ENCODE measurements at places on chromosomes 11 and 22.

GRCh38 chr11:33015621-33016551, at the start of gene DEPDC7:
Gene DEPDC7 (plus strand): TSS chr11:33015878. CDS start chr11:33015956, 78 bp downstream.
- DNase-seq: peak; percentile 89

DNA sequence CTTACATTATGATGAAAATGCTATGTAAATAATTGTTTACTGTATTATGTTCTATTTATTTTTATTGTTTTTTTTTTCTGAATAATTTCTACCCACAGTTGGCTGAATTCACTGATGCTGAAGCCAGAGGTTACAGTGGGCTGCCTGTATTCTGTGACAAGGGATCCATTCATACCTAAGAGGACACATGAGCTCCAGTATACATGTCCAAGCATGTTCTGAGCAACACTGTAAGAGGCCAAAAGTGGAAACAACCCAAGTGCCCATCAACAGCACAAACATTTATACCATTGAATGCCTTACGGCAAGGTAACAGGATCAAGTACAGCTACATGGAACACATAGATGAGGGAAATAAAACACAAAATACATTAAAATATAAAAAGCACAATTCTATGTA, 1.4 kb upstream of the SRSF8 start:
- DNase-seq: no peak

- DNase-seq: no peak
Measured at GRCh38 chr11:78415338-78415737, 2.3 kb downstream of the GAB2 start.

GRCh38 chr11:72975778-72976521, 161.7 kb downstream of the ATG16L2 start:
- DNase-seq: no peak

- DNase-seq: no peak
Measured at GRCh38 chr22:35864545-35865165, 147.0 kb downstream of the APOL5 start.

GRCh38 chr22:32926600-32926999, 125.1 kb downstream of the TIMP3 start:
- DNase-seq: no peak

DNA sequence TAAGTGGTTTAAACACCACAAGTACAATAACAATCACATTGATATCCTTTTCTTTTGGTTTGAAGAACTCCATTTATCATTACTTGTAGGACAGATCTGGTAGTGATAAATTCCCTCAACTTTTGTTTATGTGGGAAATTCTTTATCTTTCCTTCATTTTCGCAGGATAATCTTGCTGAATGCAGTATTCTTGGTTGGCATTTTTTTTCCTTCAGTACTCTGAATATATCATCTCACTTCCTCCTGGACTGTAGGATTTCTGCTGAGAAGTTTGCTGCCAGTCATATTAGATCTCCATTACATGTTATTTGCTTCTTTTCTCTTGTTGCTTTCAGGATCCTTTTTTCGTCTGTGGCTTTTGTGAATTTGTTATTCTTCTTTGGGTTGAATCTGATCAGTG, 179.0 kb upstream of the PLET1 start:
- no peak for DNase-seq

DNA sequence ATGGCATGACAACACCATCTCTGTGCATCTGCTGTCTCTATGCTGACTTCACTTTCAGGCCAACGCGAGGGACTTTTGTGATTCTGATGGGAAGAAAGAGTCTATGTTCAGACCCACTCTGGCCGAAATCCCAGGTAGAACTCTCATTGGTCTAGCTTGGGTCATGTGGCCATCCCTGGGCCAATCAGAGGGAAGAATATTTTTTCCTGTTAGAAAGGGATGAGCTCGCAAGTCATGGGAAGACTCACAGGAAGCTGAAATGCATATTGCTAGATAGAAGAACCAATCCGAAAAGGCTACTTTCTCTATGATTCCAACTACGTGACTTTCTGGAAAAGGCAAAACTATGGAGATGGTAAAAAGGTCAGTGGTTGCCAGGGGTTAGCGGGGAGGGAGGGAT, 56.0 kb upstream of the LINC01488 start:
- no peak for DNase-seq

GRCh38 chr11:88303037-88303436, 34.5 kb downstream of the CTSC start:
- DNase-seq: no peak

DNA sequence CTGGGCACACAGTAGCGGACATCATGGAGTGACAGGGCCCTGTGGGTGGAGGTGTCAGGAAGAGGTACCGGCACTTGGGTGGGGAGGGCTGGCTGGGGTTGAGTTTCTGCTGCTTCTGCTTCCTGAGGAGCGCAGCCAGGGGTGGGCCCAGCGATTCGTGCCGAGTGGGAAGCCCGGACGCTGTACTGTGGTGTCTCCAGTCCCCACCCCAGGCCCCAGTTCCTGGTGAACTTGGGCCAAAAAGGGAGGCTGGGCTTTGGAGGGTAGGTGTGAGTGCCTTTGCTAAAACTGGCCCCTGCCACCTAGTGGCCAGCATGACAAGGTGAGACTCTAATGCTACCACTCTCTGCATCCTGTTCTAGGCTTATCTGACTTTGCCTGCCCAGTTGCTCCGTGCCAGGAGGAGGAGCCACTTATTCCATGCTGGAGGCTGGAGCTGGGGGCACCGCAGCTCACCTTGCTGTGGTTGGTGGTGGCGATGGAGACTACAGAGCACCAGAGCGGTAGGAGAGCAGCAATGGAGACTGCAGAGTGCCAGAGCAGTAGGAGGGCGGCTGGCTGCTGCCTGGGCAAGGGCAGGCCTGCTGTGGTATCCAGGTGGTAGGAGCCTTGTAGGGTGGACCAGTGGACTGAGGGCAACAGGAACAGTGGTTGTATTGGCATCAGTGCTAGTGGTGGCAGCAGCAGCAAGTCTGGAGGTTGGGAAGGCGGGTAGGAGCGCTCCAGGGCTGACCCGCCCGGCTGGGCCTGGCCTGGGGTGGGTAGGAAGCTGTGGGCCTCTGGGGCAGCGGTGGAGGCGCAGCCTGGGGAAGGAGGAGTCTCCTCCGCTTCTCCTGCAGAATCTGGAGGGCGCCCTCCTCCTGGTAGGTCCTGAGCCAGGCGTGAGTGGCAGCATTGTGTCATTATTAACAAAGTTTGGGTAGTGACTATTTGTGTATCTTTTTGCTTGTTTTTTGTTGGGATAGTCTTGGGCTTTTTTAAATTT, 2.2 kb upstream of the RFPL2 start:
- peak; percentile 36 for DNase-seq

DNA sequence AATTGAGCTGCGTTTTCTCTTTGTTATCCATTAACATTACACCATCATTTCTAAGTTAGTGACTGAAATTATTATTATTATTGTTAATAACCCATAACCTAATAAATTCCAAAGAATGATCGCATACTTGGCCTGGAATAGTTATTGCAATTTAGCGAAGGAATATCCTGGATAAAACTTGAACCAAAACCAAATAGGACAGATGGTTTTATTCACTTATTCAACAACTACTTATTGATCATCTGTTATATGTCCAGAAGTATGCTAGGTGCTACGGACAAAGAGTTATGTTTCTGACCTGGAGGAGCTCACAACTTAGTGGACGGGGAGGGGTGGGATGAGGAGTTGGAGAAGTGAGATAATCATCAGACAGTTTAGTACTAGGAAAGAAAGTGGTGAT, 44.8 kb upstream of the ARHGAP20 start:
- no peak for DNase-seq

- DNase-seq: no peak
Measured at GRCh38 chr11:384511-384910, 9.5 kb upstream of the PKP3 start.

- DNase-seq: no peak
Measured at GRCh38 chr22:23555118-23555517, 25.0 kb downstream of the IGLL1 start.

GRCh38 chr22:46776876-46777608, 14.6 kb downstream of the TBC1D22A start:
- DNase-seq: no peak

DNA sequence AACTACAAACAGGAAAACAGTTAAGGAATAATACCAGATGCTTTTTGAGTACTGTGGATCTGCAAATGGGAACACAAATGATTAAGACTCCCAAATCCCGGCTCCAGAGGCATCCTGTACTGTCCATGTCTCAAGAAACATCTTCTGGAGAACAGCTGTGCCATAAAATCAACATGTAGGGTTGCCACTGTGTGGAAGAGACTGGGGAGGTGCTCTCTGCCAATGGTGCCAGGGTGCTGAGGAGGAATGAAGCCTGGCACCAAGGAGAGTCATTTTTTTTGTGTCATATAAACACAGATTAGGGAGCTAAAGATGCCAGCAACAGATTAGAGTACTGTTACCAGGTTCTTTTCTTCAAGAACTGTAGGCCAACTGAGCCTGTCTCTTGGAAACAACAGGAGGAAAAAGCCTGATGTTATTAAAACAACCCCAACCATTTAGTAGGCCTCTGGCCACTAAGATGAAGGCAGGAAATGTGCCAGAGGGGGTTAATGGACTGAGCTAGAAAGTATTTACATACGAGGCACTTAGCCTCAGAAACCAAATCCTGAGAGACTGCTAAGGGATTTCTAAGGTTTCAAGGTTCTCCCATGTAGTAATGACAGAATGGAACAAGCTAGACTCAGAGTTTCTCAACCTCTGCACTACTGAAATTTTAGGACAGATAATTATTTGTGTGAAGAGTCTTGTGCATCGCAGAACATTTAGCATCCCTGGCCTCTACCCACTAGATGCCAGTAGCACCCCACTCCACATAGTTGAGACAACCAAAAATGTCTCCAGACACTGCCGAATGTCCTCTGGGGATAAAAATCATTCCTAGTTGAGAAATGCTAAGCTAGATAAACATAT, 54.6 kb upstream of the CHRM4 start:
- DNase-seq: no peak

DNA sequence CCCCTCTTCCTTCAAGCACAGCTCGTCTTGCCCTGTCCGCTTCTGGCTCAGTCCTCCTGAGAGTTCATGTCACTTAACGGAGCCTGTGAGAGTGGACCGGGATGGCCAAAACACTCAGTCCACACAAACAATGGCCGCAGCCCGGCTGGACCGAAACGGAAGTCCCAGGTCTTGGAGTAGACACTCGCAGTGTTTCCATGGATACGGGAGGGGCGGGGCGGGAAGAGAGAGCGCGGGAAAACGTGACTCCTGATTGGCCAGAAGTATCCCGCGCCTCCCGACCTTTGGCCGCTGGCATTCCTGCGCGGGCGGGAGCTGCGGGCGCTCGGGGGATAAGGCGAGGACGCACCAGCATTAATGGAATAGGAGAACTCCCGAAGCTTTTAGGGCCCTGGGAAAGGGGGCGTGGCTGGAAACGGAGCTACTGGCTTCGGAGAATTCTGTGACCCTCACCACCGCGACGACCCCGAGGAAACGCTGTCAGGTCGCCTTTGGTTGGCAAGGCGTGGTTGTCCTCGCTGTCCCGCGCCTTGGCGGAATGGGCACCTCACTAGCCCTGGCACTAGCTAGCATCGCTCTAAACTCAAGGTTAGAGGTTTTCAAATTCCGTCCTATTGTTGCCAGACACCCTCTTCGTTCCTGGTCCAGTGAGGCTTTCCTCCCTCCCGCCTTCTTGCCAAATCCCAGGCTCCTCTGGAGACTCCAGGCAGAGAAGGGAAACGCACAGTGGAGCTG, at the start of the genes NLRP14 and ZNF214:
NLRP14 (plus strand) TSS at position 297 of the 735 bp plus-strand sequence. CDS start 18,108 bp downstream, outside the sequence.
ZNF214 (minus strand) TSS at position 164 of the 735 bp plus-strand sequence. CDS start 17,511 bp downstream, outside the sequence.
- DNase-seq: peak; percentile 79

- DNase-seq: no peak
Measured at GRCh38 chr22:48782811-48783511, 1044.7 kb downstream of the BRD1 start.

DNA sequence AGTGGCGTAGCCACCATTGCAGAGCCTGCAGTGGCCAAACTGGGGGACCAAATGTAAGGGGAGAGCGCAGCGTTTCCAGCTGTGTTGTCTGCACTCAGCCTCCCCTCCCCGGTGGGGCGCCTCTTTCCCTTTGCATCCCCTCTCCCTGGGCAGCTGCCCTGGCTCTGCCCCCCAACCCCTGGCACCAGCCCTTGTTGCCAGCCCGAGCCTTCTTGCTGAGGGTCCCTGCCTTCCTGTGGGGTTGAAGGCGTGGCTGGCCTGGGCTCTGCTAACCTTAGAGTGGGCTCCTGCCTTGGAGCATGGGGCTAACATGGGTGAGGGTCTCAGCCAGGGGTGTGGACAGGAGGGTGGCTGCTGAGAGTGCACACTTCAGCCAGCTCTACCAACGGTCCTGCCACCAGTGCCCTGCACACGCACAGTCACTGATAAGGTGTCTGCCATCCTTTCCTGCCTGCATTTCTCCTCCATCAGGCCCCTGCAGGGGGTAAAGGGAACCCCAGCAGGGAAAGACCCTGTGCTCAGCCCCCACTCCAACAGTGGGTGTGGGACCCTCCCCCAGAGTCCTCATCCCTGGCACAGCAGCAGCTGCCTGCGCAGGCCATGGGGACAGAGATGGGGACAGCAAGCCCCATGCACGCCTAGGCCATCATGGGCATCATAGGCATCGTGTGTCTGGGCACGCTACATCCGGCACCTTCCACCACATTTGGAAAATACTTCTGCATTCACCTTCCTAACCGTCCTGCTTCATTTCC, 43.5 kb downstream of the CERK start:
- DNase-seq: no peak

DNA sequence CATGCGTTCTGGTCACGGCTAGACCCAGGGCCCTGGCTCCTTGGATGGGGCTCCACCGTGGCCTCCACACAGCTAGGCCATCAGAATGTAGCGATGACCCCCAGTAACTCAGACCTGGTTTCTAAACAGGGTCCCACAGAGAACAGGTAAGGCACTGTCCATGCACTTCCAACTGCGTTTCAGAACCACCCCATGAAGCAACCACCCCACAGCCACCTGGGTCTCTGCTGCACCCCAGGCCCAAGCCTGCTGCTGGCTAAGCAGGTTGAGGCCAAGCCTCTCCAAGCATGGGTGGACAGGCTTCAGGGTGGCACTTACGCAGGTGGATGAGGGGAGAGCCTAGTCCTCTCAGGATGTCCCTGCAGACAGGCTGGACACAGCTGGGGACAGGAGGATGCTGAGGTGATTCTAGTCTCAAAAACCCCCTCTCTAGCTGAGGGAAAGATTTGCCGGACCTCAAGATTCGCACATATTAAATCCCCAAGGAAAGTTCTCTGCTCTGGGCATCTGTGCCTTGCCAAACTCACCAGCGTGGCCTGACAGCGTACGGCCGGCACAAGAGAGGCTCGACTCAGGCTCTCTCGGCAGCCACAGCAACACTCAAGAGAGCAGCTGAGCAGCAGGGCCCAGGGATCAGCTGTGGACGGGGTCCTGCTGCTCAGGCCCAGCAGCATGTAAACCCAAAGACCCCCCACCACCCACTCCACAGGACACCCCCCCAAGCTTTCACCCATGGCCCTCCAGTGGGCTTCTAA, 141.6 kb downstream of the CRYBB2 start:
- peak; percentile 2 for DNase-seq

GRCh38 chr11:26599425-26599824, 27.4 kb upstream of the MUC15 start:
- no peak for DNase-seq

DNA sequence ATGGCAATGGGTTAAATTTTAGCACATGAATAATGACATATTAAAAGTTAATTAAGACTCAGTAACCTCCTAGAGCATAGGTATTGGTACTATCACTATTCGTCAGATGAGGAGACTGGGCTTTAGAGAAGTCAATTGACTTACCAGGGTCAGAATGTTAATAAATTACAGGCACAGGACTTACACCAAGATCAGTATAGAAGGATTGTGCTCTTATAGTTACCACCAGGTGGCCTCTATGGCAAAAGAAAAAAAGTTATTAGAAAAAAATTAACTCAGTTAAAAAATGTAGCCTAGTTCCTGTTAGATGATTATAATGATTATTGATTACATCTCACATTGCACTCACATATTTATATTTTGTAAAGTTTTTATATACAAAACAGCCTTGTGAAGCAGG, 1163.7 kb downstream of the FAM181B start:
- no peak for DNase-seq
